ENCODE measurements at places on chromosomes 7 and 10.

- no peak for DNase-seq
Measured at GRCh38 chr10:11326913-11327616, 284.4 kb downstream of the USP6NL start.

GRCh38 chr10:20698837-20699236 is 198.3 kb downstream of the NEBL start:
- no peak for DNase-seq

GRCh38 chr7:10685040-10685439 is 288.6 kb upstream of the PHF14 start:
- no peak for DNase-seq

DNA sequence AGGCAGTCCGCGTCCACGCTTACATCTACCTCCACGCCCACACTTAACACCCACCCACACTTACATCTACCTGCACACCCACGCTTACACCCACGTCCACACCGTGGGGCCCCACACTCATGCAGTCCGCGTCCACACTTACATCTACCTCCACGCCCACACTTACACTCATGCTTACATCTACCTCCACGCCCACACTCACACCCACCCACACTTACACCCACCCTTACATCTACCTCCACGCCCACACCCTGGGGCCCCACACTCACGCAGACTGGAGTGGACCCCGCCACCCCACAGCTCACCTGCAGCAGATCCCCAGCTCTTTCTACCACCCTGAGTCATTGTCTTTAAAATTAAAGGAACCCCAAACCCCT is 32.4 kb upstream of the PWWP2B start:
- no peak for DNase-seq

- no peak for DNase-seq
Measured at GRCh38 chr7:44658979-44659378, 52.6 kb downstream of the OGDH start.

DNA sequence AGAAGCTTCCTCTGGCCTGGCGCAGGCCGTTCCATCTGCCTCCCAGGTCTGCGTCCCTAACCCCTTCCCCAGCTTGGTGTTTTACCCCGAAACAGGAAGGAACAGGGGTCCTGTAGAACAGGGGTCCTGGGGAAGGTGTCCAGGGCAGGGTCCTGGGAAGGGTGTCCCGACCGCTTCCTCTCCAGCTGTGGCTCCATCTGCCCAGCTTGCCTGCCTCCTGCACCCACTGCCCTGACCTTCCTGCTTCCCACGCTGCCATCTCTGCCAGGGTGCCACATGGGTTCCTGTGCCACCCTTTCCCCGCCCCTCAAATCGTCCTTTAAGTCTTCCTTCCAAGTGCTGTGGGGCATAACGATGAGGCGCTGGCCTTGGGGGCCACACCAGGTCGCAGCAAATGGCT is 32.4 kb downstream of the WDR86 start:
- DNase-seq, result no peak

GRCh38 chr7:137166363-137166762 is 177.2 kb downstream of the PTN start:
- no peak for DNase-seq

GRCh38 chr10:98925651-98926050 is 310.0 kb downstream of the HPSE2 start:
- DNase-seq, result no peak

DNA sequence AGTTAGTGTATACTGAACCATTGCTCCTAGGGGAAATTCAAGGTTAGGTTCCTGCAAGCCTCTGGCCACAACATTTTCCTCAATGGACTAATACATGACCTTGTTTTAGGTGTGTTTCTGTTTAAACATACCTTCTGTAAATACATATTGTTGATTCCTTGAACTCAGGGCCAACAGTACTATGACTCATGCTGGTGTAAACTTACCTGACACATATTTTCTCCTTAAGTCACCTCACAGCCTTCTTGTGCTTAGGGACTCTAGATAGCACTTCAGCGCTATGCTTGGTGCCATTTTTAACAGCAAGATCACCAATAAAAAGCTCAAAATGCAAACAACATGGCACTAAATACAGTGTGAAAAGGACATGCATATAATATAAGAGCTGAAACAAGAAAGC is 176.4 kb downstream of the TAX1BP1 start:
- no peak for DNase-seq

GRCh38 chr10:19468413-19468812 is 347.8 kb upstream of the PLXDC2 start:
- DNase-seq, result no peak

- no peak for DNase-seq
Measured at GRCh38 chr7:34807548-34808340, 149.7 kb downstream of the NPSR1 start.

DNA sequence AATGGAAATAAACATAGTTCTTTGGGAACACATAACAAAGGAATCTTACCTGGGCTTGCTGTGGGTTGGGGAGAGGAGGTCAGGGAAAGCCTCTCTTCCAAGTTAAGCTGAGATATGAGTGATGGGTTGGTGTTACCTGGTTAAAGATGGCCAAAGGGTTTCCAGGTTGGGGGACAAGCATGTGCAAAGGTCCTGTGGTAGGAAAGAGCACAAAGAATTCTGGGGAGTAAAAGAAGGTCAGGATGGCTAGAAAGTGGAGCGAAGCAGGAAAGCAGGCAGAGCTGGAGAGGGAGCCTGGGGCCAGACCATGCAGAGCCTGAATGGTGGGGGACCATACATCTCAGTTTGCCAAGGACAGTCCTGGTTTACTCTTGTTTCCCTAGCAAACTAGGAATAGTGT is 133.2 kb downstream of the CFAP58 start:
- DNase-seq, result no peak

GRCh38 chr7:6032167-6032566 is 991 bp downstream of the ANKRD61 start:
- DNase-seq, result no peak

DNA sequence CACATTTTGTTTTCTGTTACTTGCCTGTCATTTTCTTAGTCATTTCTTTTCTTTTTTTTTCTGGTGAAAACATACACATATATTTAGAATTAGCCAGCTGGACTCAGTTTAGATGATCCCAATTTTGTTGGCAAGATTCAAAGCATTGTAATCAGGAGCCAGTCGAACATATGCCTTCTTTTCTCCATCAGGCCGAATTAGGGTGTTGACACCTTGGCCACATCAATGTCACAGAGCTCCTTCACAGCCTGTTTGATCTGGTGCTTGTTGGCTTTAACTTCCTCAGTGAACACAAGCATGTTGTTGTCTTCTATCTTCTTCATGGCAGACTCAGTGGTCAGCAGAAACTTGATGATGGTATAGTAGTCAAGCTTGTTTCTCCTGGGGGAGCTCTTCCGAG is 32.6 kb downstream of the PHF14 start:
- no peak for DNase-seq

GRCh38 chr7:102992938-102993717 is 80.3 kb downstream of the LRRC17 start:
- DNase-seq, result no peak

DNA sequence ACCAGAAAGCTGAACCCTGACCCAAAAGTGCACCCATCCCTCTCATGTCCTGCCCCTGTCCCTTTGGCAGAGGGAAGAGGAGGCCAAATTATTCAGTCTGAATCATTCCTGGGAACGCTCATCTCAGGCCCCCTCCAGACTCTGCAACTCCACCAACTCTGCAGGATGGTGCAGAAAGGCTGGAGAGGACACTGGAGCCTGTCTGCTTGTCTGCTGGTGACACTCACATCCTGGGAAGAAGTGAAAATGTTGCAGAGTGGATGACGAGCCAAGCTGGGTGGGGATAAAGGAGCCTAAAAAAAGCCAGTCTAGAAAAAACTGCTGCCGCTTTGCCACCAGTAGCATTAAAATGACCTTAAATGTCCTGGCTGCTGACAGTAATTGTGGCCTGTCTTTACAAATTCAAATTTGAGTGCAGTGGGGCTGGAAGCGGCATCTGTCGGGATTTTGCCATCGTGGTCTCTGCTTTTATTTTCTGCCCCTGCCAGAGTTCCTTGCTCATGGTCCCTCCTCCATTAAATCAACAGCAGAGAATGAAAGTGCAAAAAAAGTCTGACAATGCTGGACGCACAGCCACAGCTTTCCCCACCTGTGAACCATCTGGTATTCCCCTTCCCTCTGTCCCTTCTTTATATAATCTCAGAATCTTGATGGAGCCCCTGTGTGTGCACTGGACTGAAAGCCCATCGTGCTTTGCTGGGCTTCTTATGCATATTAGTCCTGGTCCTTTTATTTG is 63.9 kb downstream of the STK17A start:
- no peak for DNase-seq

DNA sequence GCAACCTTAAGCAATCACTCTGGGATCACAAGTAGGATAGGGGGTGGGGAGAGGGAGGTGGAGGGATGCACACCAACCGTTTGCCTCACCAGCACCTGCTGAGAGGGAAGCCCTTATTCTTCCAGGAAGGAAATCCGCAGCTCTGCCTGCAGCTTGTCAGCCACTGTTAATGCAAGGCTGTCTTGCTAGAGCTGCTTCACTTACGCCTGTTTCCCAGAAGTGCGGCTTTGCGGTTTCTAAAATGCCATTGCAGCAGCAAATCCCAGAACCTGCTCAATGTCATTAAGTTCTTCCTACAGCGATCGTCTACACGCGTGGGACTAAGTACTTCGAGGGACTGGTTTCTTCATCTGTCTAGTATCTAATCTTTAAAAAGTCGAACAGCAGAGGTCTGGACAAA is 191.1 kb downstream of the ZMYND11 start:
- DNase-seq, result no peak

DNA sequence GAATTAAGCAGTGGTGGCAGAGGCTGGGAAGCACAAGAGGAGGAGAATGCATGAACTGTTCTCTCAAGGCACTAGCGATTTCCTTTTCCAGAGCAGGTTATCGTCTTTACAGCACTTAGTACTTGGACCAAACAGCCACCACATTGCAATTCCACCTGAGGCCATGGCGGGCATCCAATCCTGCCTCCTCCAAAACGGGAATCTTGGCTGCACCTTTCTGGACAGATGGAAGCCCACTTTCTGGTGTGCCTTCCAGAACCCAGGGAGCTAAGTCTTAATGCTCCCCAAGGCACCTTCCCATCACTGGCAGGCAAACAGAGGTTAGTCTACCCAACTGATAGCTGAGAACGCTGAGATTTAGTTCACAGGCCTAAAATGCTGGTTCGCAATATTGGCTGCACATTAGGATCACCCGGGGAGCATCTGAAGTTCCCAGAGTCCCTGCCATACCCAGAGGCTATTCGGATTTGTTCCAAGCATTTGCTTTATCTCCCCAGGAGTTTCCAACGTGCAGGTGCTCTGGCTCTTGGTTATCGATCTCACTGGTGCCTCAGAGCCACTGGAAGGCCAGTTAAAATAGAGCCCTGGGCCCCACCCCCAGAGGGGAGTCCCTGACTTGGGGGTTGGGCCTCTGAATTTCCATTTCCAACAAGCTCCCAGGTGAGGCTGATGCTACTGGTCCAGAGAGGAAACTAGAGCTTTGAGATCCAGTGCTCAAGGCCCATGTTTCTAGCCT is 62.2 kb downstream of the KCNMA1 start:
- DNase-seq, result no peak

- no peak for DNase-seq
Measured at GRCh38 chr7:140033036-140033435, 29.7 kb downstream of the PARP12 start.

- no peak for DNase-seq
Measured at GRCh38 chr7:14821757-14822480, 80.6 kb downstream of the DGKB start.

DNA sequence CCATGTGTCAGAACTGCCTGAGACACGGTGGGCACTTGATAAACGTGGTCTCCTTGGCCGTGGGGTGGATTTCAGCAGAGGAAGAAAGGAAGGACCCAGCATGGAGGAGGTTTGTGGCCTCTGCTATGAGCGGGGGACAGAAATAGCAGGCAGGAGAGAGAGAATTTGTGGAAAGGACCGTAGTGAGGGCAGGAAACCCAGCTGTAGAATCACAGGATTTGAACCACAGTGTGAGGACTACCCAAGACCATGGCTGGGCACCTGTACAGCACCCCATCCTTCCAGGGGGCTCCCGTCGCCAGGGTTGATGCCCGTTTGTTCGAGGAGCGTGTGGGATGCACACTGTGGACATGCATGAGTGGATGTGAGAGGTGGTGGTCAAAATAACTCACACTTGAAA is 183.4 kb downstream of the PTPN20 start:
- DNase-seq, result no peak

- DNase-seq, result no peak
Measured at GRCh38 chr10:47034441-47035051, 123.3 kb downstream of the PTPN20 start.

DNA sequence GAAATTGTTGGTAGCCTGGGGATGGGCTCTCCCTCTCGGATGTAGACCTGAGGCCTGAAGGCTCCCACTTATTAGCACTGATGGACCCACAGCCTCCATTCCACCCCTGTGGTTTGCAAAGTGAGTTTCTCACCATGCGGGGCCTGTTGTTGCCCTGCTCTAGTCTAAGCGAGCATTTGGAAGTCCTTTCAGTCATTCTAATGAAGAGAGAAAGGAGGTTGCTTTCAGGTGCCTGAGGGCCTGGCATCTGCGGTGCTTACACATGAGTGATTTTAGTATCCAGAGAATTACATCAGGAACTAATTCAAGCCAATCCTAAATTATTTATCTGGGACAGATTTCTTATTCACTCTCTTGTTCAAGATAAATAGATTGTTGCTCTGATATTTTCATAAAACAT is 61.6 kb downstream of the NAMPT start:
- no peak for DNase-seq

GRCh38 chr10:128480601-128481000 is 354.4 kb upstream of the MKI67 start:
- DNase-seq, result no peak

- no peak for DNase-seq
Measured at GRCh38 chr10:74923556-74923955, 97.2 kb downstream of the KAT6B start.

- no peak for DNase-seq
Measured at GRCh38 chr10:2700626-2701305, 366.6 kb upstream of the PFKP start.

GRCh38 chr10:44030132-44030531 is 354.8 kb downstream of the CXCL12 start:
- no peak for DNase-seq

DNA sequence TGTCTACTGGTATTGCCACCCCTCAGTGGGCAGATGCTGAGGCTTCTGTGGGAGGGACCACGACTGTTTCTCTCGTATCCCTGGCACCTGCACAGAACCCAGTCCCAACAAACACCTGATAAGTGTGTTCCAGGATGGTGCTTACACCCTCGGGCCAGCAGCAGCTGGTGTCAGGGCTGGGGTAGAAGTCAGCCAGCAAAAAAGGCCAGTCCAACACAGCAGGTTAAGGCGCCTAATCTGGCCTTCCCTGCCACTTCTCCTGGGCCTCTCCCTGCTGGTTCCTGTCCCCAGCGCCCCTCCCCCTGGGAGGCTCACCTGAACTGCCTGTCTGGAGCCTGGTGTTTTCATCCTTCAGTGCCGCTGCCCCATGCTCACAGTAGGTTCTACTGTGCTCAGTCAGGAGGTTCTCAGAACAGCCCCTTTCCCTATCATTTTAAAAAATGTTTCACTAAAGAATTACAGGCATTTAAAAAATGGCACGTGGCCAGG is 20.0 kb downstream of the PODXL start:
- DNase-seq, result no peak

- DNase-seq, result no peak
Measured at GRCh38 chr7:134532954-134533218, 5.5 kb downstream of the AKR1B10 start.
